ENCODE measurements at places on chromosomes 6 and 20.
A peak's percentile ranks its signal among the peaks of the same experiment; 100 is the strongest.

DNA sequence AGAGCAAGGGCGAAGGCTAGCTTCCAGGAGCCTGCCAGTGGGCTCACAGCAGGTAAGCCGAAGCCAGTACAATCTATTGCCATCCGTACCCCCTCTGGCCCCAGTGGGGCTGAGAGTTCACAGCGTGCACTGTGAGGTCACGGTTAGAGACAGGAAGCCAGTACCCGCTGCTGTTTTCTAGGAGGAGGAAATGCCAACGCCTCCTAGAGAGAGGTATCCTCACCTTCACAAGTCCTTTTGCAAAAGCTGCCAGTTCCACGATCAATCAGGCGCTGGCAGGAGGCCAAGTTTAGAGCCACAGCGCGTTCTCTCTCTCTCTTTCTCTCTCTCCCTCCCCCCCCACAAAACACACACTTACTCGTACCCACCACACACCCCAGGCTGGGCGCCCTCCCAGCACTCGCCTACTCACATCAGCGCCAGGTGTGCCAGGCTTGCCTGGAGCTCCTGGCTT is 22.5 kb downstream of the COL9A1 start:
- no peak for DNase-seq

DNA sequence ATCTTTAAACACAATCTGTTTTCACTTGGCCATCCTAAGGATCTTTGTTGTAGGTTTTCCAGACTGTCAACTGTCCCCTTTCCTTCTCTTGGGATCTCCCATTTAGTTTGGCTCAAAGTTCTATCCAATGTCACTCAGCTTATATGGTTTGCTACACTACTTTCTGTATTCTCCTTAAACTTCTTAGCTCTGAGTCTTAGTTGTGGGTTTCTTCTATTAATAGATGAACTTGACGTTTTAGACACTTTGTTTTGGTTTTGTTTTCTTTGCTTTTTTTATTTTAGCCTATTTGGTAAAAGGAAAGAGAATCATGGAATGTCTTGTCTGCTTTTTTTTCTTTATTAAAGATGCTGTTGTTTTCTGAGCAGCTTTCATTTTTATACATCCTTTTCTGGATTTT is 11.4 kb downstream of the RMND1 start:
- no peak for DNase-seq

DNA sequence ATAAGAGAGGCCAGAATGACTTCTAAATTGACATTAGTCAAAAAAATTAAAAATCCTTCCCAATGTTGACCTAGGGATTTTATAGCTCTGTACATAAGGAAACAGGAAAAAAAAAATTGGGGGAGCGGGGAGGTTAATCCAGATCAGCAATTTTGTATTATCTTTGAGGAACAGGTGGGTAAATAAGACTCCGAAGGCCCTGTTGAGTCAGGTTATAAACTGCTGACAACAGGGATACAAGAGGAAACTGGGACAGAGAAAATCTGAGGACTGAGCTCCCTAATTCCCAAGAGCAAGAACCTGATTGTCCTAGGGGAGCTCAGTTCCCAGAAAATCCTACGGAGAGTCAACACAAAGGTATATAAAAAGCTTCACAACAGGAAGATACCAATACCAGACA is 26.8 kb upstream of the CRIP3 start:
- no peak for DNase-seq

DNA sequence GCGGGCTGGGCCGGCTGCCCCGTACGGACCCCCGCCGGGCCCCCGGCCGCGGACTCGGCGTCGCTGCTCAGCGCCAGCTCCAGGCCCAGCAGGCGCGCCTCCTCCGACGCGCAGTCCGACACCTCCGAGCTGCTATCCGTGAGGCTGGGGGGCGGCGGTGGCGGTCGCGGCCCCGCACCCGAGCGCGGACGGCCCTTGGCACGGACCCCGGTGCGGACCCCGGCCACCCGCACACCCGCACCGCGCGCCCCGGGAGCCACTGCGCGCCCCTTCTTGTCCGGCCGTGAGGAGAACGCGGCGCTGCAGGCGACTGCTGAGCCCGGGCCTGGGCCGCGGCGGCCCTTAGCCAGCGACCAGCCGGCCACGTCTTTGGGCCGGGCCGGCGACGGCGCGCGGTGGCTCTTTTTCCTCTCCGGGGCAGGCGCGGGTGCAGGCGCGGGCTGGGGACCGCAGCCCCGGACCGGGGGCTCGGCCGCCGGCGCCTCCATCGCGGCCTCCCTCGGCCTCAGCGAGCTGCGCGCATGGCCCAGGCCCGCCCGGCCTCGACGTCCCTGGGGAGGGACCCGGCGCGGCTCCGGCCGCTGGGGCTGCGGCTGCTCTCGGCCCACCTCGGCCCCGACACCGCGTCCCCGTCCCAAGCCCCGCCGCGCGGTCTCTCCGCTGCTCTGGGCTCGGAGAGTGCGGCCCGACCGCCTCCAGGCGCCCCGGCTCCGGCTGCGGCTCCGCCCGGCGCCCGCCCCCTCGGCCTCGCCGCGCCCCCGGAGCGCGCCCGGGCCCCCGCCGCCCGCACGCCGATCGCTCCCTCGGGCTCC is 12.9 kb upstream of the TLDC2 start:
- no peak for DNase-seq

- no peak for DNase-seq
Observed at GRCh38 chr6:155158030-155158843, 105.6 kb upstream of the CLDN20 start.

DNA sequence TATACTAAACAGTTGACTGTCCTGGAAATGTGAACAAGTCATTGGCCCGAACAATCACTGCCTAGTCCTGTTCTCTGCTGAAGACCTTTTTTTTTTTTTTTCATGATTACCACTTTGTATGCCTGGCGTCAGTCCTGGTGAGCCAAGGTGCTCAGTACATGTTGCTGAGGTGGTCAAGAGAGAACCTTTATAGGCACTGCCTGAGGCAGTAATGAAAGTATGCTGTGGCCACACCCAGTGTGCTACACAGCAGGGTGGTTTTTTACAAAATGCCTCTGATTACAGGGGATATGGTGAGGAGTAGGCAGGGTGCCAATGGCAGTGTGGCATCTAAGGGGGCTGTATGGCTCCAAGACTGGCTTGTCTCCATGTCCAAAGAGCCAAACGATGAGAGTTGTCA is 135.1 kb upstream of the ENPP5 start:
- no peak for DNase-seq

DNA sequence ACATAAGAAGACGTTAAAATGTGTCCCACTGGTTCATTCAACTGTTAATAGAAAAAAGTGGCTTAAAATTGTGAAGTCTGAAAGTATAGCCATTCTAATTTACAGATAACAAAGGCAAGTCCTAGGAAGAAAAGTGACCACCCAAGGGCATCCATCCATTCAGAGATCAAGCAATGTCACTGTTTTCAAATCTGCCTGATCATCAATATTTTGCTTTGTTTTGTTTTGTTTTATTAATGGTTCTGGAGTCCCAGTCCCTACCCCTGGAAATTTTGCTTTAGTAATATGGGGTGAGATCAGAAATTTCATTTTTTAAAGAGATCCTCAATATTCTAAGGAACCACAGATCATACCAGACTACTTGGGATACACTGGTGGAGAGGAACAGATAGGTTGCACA is 17.3 kb downstream of the KIAA0408 start:
- no peak for DNase-seq

DNA sequence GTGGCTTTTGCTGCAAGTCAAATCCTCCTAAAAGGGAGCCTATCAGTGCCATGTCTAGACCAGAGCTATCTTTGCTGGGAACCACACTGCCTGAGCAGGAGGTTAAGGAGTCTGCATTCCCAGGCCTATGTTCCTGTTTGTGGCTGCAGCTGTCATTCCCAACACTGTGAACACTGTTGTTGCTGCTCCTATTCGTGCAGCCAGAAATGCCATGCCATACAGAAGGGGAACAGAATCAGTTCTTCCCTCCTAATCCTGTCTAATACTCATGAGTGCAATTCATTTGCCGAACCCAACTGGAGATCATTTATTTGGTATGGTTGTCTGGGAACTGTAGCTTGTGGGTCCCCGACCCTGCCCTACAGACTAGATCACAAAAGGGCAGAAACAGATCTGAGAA is 406.5 kb upstream of the GJE1 start:
- peak; percentile 67 for DNase-seq

DNA sequence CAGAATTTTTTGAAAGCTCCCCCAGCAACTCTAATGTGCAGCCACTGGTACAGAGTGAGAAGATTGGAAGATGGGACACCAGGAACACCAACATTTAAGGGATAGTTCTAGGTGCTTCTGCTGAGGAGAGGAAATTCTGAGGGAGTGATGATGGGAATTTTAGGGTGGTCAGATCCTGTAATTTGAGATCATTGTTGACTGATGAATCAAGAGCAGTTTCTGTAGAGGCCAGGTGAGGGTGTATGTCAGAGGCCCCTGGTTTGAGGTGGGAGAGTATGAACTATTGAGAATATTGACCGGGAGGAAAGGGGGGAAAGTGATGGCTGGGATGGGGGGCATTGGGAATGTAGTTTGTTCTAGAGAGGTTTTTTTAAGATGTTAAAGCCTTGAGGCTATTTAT is 47.2 kb downstream of the PTPRA start:
- DNase-seq = no peak

DNA sequence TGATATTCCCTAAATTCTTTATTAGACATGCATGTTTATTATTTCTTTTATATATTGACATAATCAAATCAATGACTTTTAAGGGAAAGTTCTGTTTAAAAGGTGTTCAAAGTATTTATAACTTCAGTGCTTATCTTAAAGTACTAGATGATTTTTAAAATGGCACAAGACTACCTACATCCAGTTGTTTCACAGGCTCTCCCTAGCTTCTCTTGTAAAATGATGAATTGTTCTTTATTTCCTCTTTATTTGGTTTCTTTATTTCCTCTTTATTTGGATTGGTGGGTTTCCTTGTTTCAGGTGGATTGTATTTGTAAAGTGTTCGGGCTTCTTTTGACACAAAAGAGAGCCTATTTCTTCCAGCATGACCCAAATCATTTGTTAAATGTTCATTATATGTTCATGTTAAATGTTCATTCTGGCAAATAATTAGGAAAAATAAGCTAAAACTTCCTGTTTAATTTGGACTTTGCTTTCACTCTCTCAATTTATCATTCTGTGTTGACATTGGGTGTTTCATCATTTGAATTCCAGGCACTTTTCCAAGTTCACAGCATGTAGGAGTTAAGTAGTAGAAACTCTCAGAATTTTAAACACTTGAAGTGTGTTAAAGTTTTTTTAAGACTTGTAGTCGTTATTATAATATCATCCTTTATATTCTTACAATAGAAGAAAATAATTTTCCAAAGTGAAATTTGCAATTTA is 24.6 kb downstream of the MLIP start:
- no peak for DNase-seq

DNA sequence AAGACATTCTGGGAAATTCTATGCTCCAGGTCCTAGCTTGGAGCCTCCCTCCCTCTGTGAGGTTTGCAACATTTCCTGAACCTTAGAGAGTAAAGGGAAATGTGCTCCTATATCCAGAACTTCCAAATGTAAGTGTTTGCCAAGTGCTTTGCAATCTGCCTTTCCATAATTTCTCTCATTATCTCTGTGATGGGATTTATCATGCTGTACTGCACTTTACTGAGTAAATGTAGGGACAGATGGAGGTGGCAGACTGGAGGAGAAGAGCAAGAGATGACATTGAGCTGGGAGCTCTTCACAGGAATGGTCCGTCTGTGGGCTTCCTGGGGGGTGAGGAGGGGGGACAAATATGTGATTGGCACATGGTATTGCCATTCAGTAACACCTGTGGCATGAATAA is 184.3 kb downstream of the SOX4 start:
- DNase-seq = no peak

DNA sequence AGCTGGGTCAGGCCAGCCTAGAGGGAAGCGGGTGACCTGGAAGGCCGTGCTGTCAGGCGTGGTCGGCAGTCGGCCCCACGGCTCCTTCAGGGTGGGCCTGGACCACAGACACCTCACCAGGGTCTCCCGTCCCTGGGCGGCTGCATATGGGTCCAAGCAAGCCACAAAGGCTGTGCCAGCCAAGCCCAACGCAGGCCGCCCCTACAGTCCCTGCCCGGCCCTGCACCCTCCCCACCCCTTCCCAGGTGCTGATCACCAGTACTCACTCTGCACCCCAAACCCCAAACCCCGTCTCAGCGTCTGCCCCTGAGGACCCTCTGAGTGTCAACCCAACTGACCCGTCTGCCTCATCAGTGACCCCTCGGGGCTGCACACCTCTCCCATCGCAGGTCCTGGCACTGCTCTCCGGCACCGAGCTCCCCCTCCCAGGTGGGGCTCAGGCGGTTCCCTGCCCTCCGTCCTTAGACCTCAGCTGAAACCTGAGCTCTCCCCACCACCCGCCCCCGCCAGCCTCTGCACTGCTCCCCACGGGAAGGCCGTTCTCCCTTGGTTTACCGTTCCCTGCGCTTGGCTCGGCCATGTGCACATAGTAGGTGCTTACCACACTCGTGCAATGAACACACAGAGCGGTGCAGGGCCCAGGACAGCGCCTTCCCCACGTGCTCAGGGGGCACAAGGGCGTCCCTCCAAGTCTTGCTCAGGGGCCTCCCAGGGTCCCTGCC is 1.5 kb upstream of the PPDPF start:
- DNase-seq = peak; percentile 47

DNA sequence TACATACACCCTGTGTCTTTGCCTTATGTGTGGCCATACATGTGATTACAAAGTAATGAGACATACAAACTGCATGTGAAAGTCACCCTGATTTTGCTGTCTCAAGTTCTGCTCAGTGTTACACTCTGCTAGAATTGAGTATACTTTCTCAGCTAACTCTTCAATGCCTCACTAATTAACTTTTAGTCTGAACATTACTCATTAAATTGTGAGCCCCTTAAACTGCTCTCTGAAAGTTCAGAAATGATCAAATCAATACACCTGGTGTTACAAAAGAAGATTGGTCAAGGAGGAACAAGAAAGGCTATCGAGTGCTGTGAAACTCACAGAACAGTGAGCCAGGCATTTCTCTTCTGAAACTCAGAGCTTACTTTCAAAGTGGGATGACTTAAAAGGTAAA is 71.3 kb downstream of the MKKS start:
- DNase-seq = no peak

- peak; percentile 89 for DNase-seq
Observed at GRCh38 chr6:136607932-136608772, 57.9 kb upstream of the MAP7 start.

DNA sequence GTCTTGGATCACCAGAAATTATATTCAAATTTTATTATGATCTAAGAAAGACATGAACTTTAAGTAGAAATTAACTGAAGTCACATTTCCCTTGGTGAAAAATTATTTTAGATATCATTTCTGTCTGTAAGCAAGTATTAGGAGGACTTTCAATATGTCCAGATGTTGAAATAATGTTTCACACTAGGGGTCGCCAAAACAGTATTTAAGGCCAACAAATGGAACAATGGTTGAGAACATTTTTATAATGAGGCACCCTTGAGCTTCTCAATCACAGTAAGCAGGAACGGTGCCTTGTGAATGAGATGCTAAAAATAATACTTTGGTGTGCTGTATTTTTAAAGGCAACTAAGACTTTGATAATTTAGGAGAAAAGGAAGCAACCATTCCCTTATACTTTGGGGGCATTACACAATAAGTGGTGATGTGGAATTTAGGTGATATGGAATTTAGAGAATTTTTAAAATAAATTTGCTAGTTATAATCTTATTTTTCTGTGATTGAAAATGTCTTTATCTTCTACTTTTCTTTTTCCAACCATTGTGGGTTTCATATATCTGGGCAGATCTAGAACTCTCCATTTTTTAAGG is 9.6 kb upstream of the SF3B5 start:
- DNase-seq = no peak

All from islet precursor cell (in vitro differentiated cells).